Renal cortical epithelial cell (primary cell): ENCODE measurements at places on chromosomes 7 and 10. TPM values are rescaled to one million over a fixed set of nuclear protein-coding genes. Genes with fewer than 3 reads are reported as not detected.

The MYOF gene
- total RNA-seq = 268 and 607 TPM in 2 replicates

The FBXL13 gene
- total RNA-seq = 3.5 and 4.3 TPM in 2 replicates

The TFPI2 gene
- total RNA-seq = 22.7 and 65.1 TPM in 2 replicates

GRCh38 chr10:106278383-106278782 is 886.1 kb downstream of the SORCS1 start:
- DNase-seq = no peak

DNA sequence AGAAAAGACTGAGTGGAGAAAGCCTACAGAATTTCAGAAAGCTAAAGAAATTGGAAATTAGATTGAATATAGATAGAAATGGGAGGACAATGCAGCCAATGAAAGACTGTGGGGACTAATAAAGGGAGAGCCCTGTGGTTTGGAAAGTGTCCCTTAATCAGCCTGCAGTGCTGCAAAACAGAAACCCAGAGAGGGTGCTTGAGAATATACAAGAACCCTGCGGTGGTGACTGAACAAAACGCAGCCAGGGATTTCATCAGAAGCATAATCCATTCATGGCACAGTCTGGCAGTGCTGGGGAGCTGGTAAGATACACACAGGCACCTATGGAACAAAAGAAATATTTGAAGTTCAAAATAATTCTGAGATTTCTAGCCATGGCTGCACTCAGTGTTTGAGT is 19.1 kb downstream of the CEP41 start:
- peak; percentile 30 for DNase-seq

DNA sequence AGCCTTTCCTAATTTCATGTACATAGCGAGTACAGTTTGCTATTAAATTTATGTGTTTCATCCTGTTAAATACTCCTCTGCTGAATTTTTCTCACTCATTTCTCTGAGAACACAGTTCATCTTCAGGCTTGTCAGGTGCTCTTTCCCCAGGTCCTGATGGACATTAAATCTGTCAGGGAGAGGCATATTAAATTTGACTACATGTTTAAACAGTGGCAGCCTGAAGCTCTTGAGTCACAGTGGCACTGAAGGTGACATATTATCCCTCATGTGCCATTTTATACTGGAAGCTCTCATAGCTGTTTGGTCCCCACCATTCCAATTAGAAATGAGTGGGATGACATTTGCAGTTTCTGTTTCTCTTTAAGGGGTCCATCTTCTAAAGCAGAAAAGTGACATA is 1089.6 kb upstream of the SORCS1 start:
- DNase-seq = no peak
